Stimulated activated CD8-positive, alpha-beta memory T cell treated with anti-CD3 and anti-CD28 coated beads, Interleukin-4, amount 100 ng/mL, for 1 hour (primary cell): ENCODE measurements at places on chromosomes 1 and 21.

DNA sequence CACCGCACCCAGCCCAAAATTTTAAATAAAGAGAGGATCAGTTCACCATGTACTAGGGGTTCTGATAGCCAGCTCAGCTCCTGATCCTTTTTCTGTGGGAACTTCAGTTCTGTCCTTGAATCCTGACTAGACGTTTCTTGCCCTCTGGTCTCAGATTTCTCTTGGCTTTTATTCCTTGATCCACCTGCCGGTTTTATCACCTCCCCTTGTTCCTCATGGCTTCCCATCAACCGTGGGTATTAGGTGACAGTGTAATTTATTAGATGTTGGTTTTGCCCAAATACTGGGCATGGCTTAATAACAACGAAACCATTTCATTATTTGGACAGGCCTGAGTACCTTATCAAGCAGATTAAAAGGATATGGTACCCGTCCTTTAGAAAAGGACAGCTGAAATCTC is 22.5 kb downstream of the SLC45A1 start:
- DNase-seq = no peak

GRCh38 chr1:115425442-115425841 is 87.4 kb upstream of the NGF start:
- DNase-seq = no peak

GRCh38 chr1:19006837-19007271 is 50.4 kb upstream of the IFFO2 start:
- DNase-seq = no peak

GRCh38 chr1:21368515-21369289 is 71.2 kb upstream of the NBPF3 start:
- peak; percentile 40 for DNase-seq

- DNase-seq = no peak
These were observed 10.7 kb downstream of the MR1 start for GRCh38 chr1:181044449-181044966.

DNA sequence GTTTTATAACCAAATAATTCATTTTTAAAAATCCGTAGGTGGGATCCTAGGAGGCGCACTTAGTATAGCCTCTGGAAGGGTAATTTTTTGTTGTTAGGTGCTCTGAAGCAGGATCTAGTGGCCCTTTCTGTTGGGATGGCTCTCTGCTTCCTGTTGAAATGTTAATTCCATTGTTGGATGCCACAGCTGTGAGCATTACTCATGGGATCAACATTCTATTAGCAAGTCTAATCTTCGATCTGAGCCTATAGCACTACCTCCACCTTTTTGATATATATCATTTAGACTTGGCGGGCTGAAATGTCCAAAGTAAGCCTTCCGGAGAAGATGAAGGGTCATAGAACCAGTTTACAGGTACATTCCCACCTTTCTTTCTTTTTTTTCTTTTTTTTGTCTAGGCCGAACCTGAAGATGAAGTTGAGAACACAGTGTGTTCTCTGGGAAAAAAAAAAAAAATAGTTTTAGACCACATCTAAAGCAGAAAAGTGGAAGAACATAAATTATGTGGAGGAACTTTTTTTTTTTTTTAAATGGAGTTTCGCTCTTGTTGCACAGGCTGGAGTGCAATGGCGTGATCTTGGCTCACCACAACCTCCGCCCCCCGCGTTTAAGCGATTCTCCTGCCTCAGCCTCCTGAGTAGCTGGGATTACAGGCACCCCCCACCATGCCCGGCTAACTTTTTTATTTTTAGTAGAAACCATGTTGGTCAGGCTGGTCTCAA is 1.4 kb downstream of the CXADR start:
- no peak for DNase-seq

DNA sequence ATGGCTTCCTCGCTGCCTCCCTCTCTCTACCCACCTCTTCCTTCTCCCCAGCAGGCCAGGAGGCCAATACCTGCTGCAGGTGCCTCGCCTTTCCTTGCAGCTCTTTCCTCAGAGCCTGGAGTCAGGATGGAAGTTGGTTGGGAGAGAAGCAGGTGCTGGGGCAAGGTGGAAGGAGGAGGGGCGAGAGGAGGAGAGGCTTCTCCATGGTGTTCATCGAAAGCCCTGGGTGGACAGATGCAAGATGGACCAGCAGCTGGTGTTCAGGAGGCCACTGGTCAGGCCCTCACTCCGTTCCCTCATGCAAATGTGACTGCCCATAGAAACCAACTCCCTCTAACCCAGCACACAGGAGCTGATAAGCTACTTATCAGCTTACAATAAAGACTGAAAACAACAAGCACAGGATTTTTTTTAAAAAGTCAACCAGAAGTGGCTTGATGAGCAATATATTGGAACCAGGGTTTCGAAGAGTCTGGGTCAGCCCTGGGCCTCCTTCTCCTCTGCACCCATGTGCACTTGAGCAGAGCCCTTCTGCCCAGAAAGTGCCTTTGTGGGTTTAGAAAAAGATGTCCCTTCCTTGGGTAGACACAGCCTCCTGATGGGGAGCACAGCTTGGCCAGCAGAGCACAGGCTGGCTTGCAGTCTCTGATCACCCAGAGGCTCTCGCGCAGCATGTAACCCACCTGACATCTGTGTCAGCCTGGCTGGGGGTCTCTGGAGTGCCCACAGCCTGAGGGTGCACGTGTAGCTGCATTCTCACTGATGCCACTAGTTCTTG is 16.6 kb upstream of the GSTM4 start:
- DNase-seq = no peak

- no peak for DNase-seq
These were observed 7.6 kb upstream of the SLC19A1 start for GRCh38 chr21:45549626-45550463.

DNA sequence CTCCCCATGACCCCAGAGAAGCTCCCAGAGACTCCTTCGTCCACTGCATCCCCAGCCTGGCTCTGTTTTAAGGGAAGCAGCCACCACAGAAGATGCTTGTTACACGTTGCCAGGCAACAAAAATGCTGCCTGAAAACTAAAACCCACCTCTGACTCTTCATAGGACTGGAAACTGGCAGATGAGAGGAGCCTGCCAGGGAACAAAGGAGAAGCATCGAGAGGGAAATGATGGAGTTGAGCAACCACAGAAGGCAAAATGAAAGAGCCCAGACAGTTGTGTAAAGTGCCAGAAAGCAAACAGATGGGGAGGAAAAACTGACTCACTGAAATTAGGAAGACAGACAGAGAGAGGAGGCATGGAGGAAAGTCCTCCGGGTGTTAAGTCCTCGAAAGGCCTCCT is 118.4 kb downstream of the KCNN3 start:
- no peak for DNase-seq

DNA sequence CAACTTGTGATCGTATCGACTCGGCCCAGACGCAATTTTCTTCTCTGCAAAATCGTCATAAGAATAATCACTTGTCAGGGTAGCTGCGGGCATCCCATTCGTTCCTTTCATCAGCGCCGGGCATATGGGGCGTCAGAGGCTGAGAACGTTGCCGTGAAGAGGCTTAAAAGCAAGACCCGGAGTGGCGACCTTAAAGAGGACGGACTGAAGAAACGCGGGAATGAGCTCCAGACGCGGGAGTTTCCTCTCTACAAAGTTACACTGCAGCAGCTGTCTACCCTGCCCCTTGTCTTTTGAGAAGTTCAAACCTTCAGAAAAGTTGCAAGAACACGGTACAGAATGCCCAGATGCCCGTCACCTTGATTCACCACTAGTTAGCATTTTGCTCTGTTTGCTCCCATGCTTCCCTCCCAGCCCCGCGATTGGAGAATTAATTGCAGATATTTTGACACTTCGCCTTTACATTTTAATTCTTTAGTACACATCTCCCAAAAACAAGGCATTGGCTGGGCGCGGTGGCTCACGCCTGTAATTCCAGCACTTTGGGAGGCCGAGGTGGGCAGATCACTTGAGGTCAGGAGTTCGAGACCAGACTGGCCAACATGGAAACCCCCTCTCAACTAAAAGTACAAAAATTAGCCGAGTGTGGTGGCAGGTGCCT is 967 bp downstream of the CENPS start:
- no peak for DNase-seq
